Panc1 (cell line): ENCODE measurements at places on chromosomes 5 and 9. TPM values are rescaled to one million over a fixed set of nuclear protein-coding genes. Genes with fewer than 3 reads are reported as not detected.

- H3K27me3 ChIP-seq: no peaks in the 10 kb centered on the region
- no peaks in the 10 kb centered on the region for H3K36me3 ChIP-seq
These were observed 705 bp downstream of the PWWP2A start for GRCh38 chr5:160118349-160119141.

SPINK13 gene
- not detected for total RNA-seq

BNIP1 gene
- total RNA-seq: 12.3 TPM

AP3S1 gene
- 88.8 TPM for total RNA-seq

- H3K27ac ChIP-seq: peak overlapping the region; percentile 72
- no peak overlapping the region for H3K4me3 ChIP-seq
- H3K36me3 ChIP-seq: no peaks in the 10 kb centered on the region
- H3K27me3 ChIP-seq: no peaks in the 10 kb centered on the region
These were observed 9.9 kb upstream of the SPARC start for GRCh38 chr5:151696470-151697061.

DNA sequence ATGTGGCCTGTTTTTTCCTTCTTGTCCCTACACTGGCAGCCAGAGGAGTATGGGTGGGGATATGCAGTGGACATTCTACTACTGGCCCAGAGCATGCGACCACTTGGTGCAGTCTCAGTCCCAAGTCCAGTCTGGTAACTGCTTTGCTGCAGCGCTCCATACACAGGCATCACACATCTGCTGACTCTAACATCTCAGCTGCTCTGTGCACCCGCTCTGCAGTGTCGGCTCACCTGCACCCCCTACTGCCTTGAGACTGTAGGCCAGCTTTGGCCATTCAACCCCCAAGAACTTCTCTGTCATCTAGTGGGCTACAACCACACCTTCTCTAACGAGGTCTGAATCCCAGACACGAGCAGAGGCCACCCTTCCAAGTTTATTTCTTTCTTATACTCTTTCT lies 46.4 kb upstream of the SLCO6A1 start:
- H3K27me3 ChIP-seq: no peaks in the 10 kb centered on the region
- H3K36me3 ChIP-seq: no peaks in the 10 kb centered on the region
- no peaks in the 10 kb centered on the region for H3K4me1 ChIP-seq
- H3K27ac ChIP-seq: no peak overlapping the region
- no peak for DNase-seq

FREM1 gene
- total RNA-seq: not detected

GRCh38 chr9:89986190-89986589 lies 381.4 kb downstream of the GADD45G start:
- H3K27ac ChIP-seq: no peak overlapping the region
- no peak overlapping the region for H3K4me3 ChIP-seq
- H3K4me1 ChIP-seq: no peaks in the 10 kb centered on the region

SPAAR gene
- total RNA-seq: not detected

DNA sequence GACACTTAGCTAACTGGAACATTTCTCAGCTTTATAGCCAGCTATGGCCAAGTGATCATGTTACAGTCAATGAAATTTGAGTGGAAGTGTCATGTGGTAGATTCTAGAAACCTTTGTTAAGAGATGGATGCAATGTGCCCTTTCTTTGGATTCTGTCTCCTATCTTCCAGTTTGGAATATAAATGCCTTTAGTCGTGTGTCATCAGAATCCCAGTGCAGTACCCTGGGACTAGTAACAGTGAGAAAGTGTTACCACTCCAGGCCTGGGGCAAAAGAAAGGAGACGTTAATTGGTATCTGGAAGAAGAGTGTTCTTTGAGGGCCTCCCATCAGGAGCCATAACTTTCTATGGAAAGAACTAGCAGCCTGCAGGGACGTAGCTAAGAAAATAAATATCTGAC lies 149.6 kb downstream of the SNX18 start:
- DNase-seq: no peak
- no peak overlapping the region for H3K27ac ChIP-seq
- H3K4me1 ChIP-seq: no peaks in the 10 kb centered on the region
- no peak overlapping the region for H3K4me3 ChIP-seq

ZNF454 gene
- total RNA-seq: 0.10 TPM

DNA sequence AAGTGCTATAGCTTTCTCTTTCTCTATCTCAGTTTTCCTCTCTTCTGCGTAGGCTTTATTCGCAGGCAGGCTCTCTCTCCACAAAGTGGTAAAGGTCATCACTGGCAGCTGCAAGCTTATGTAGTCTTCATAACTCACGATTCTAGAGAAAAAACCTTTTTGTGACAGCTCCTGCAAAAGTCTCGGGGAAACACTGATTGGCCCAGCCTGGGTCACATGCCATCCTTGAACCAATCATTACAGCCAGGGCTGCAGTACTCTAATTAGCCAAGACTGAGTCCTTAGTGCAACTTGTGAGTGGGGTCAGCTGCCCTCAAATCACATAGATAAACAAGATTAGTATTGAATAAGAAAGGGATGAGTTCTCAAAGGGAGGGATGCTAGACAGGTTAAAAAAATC lies 18.3 kb upstream of the FRMPD1 start:
- H3K27me3 ChIP-seq: peaks cover 8% of the 10 kb centered on the region; the same call in 1 of the 2 replicates
- no peak overlapping the region for H3K27ac ChIP-seq
- H3K4me1 ChIP-seq: no peaks in the 10 kb centered on the region
- H3K4me3 ChIP-seq: no peak overlapping the region

GRCh38 chr5:137300411-137301240 lies 198.5 kb downstream of the SPOCK1 start:
- DNase-seq: no peak
- H3K36me3 ChIP-seq: no peaks in the 10 kb centered on the region
- no peak overlapping the region for H3K4me3 ChIP-seq
- peaks cover 8% of the 10 kb centered on the region for H3K27me3 ChIP-seq
- no peak overlapping the region for H3K27ac ChIP-seq

WDR38 gene
- total RNA-seq: not detected

GRCh38 chr9:126494746-126495145 lies 119.0 kb upstream of the LMX1B start:
- no peaks in the 10 kb centered on the region for H3K4me1 ChIP-seq
- no peak overlapping the region for H3K27ac ChIP-seq
- no peaks in the 10 kb centered on the region for H3K27me3 ChIP-seq

DNA sequence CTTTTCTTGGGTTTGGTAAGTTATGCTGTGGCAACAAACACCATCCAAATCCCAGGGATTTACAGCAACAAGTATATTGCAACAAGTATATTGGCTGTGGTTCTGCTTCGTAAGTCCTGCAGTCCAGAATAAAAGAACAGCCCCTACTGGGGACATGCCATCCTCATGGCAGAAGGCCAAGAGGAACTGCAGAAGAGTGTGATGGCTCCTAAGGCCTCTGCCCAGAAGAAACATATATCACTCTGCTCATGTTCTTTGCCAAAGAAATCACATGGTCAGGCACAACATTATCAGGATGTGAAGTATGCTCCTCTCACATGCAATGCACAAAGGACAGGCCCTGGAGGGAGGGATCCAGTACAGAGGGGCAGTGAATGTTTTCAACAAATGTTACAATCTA lies 159.6 kb upstream of the TAS2R1 start:
- H3K4me3 ChIP-seq: no peak overlapping the region
- no peak overlapping the region for H3K27ac ChIP-seq
- H3K4me1 ChIP-seq: no peaks in the 10 kb centered on the region
- no peak for DNase-seq
- H3K36me3 ChIP-seq: no peaks in the 10 kb centered on the region

DNA sequence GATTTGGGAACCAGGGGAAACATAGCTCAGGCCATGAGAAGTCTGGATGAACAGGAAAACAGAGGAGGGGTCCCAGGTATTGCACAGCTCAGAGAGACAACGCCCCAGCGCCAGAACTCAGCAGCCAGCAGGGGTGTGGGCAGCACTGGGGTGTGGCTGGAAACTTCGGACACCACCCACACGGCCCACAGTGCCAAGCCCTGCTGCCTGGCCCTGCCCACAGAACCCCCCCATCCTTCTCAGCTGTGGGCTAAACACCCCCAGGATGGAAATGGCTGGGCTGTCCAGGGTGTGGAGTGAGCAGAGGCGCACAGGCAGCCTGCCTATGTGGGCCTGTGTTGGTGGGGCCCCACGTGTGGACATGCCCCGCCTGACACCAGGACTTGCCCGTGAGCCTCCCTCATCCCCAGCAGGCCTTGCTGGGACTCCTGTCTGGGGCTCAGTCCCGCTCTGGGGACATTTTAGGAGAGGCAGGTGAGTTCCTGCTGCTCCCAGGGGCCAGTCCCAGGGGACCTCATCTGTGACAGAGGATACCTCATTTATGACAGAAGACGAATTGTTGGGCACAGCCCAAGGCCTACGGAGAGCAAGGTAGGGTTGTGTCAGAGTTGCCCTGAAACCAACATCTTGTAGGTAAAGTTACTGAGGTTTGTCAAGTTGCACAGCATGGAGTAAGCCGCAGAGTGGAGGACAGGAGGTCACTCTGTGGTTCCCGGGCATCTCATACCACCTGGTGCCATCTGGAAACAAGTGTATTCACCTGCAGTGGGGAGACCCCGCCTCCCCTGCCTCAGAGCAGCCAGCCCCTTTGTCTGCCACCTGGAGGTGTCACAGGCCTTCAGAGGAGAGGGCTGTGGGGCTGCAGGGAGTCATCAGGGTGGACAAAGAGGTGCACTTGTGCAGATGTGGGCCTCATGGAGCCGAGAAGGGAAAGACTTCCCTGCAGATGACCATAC lies 183.2 kb downstream of the AUH start:
- no peak overlapping the region for H3K4me3 ChIP-seq
- no peaks in the 10 kb centered on the region for H3K36me3 ChIP-seq
- H3K27ac ChIP-seq: no peak overlapping the region
- H3K4me1 ChIP-seq: no peaks in the 10 kb centered on the region
- no peaks in the 10 kb centered on the region for H3K27me3 ChIP-seq

GRCh38 chr5:144177548-144177947 lies 6.9 kb downstream of the KCTD16 start:
- H3K4me3 ChIP-seq: no peak overlapping the region
- no peaks in the 10 kb centered on the region for H3K36me3 ChIP-seq
- H3K4me1 ChIP-seq: no peaks in the 10 kb centered on the region
- peaks cover 4% of the 10 kb centered on the region; the same call in 1 of the 2 replicates for H3K27me3 ChIP-seq
- no peak overlapping the region for H3K27ac ChIP-seq
- no peak for DNase-seq

- no peak overlapping the region for H3K4me3 ChIP-seq
- no peak overlapping the region for H3K27ac ChIP-seq
- H3K27me3 ChIP-seq: no peaks in the 10 kb centered on the region
- H3K4me1 ChIP-seq: no peaks in the 10 kb centered on the region
- no peaks in the 10 kb centered on the region for H3K36me3 ChIP-seq
These were observed 9.1 kb upstream of the OLFM1 start for GRCh38 chr9:135078361-135078821.

DNA sequence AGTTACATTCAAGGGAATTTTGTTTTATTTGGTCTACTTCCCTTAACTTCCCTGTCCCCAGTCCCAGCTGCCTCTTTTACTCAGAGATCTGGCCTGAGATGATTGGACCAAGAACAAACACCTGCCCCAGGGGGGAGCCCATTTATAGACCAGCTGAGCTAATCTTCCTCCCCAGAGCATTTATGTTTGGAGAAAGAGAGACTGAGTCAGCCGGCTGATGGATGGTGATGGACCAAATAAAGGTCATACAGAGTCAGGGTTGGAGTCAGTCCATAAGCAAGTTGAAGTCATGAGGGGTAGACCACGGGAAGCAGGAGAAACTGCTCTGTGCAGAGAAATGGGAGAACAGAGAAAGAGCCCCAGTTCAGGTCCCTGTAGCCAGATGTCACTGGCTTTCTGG lies 77.7 kb downstream of the TMEM174 start:
- H3K36me3 ChIP-seq: no peaks in the 10 kb centered on the region
- DNase-seq: no peak
- H3K27ac ChIP-seq: no peak overlapping the region
- no peaks in the 10 kb centered on the region for H3K4me1 ChIP-seq
- H3K4me3 ChIP-seq: no peak overlapping the region

DNA sequence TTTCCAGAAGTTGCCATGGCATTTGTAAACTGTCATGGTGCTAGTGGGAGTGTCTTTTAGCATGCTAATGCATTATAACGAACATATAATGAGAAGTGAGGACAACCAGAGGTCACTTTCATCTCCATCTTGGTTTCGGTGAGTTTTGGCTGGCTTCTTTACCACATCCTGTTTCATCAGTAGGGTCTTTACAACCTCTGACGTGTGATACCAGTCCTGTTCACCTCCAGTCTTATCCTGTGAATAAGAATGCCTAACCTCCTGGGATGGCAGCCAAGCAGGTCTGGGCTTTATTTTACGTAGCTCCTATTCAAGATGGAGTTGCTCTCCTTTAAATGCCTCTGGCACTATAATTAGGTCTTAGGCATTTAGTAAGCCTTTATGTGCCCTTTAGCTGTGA lies 20.4 kb upstream of the RFK start:
- H3K4me1 ChIP-seq: no peaks in the 10 kb centered on the region
- DNase-seq: no peak

CDO1 gene
- total RNA-seq: not detected

IFNA7 gene
- not detected for total RNA-seq

DNA sequence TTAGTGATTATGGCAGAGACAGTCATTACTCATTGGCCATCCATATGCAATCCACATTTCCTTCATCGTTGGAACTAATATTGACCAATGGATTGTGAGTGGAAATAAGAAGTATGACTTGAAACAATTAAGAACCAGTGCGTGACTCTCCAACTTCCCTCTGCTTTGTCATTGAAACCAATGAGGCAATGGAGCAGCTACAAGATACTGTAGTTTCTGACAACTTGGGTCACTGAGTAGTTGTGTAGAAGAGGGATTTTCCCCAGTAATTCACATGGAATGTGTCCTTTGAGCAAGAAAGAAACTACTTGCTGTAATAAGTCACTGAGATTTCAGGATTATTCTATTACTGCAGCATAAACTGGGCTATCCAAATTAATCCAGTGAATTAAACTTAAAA lies 785.3 kb upstream of the RIOK2 start:
- no peak overlapping the region for H3K4me3 ChIP-seq
- no peak for DNase-seq
- H3K36me3 ChIP-seq: no peaks in the 10 kb centered on the region
- no peaks in the 10 kb centered on the region for H3K4me1 ChIP-seq
- H3K27ac ChIP-seq: no peak overlapping the region

CDK9 gene
- 48.7 TPM for total RNA-seq

DNA sequence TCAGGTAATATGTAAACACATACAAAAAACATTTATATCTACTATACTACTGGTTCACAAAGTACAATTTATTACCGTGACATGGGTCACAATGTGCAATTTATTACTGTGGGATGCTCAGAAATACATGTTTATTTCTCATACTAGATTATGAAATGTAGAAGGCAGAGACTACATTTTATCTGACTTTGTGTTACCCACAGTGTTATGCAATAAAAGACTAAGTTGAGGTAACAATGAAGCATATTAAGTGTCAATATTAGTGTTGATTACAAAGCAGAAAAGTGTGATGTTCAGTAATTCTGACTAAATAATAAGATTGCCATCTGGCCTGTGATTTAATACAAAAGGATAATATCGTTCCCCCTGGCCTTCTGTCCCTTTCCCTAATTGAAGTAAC lies 42.4 kb downstream of the CPLANE1 start:
- H3K4me1 ChIP-seq: no peaks in the 10 kb centered on the region
- no peaks in the 10 kb centered on the region for H3K27me3 ChIP-seq
- H3K27ac ChIP-seq: no peak overlapping the region
- DNase-seq: no peak

GMCL2 gene
- not detected for total RNA-seq
